ENCODE measurements at places on chromosomes 6 and 20.
A peak's percentile ranks its signal among the peaks of the same experiment; 100 is the strongest.

DNA sequence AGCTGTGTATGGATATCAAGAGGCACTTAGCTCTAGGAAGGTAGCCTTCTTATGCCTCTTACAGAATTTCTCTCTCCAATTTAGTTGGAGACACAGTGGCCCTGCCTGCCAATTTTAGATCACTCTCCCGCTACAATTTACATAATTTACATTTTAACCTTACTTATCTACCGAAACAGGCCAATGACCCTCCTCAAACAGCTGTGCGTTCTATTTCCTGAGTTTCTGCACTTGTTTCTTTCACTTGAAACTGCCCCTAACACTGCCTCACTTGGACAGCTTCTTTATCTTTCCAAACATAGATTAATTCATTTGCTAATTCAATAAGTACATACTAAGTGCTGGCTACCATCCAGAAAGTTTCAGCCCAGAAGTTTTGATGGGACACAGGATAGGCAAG lies 52.9 kb upstream of the HDDC2 start:
- no peak for DNase-seq

DNA sequence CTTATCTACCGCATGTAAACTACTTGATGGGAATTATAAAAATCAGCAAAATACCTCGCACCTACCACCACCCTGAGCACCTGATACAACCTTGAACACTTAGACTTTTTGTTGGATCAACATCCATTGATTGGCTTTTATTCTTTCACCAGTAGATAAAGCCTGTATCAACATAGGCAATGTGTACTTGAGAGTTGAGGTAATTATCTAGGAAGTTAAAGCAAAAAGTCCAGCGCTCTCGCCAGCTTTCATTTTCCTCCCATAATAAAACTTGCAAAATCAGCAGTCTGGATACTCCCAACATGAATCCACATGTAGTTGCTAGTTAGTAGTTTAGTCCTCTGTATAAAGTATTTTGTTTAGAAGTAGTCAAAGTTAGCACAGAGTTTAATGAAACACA lies 132.0 kb upstream of the PRDM1 start:
- no peak for DNase-seq

DNA sequence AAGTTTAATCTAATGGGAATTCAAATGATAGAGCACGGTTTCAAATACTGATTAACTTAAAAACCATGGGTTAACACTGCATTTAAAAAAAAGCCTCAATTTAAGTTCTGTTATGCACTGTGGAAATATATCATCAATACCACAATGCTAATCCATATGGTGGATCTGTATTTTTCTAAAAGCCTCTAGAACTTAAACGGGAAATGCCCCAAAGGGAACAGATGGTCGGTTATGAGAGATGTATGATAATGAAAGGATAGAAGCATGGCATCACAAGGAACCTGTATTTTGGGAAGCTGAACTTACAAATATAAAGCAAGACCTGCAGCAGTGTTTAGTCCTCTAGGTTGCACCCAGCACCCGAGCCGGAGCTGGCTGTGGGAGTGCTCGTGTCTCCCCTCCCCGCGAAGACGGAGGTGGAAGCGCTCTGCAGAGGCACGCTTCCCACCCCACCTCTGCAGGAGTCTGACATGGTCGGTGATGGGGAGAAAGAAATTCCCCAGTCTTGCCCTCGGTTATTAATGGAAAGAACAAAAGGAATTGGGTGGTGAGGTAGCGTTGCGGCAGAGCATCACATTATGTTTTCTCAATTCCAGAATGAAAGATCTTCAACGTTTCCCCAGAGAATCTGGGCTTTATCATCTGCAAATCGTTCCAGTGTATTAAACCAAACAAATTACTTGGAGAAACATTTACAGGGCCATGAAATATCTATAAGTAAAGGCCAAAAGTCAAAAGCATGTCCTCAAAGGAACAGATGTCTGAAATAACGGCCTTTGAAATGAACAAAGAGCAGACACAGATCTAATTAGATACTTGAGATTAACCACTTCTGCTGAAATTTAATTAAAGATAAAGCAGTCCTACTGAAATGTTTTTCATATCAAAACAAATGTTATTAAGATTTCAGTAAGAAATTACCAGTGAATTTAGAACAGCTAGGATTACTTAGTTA lies 103.1 kb upstream of the POPDC3 start:
- no peak for DNase-seq

- no peak for DNase-seq
Measured at GRCh38 chr6:51303338-51303737, 484.7 kb downstream of the TFAP2B start.

DNA sequence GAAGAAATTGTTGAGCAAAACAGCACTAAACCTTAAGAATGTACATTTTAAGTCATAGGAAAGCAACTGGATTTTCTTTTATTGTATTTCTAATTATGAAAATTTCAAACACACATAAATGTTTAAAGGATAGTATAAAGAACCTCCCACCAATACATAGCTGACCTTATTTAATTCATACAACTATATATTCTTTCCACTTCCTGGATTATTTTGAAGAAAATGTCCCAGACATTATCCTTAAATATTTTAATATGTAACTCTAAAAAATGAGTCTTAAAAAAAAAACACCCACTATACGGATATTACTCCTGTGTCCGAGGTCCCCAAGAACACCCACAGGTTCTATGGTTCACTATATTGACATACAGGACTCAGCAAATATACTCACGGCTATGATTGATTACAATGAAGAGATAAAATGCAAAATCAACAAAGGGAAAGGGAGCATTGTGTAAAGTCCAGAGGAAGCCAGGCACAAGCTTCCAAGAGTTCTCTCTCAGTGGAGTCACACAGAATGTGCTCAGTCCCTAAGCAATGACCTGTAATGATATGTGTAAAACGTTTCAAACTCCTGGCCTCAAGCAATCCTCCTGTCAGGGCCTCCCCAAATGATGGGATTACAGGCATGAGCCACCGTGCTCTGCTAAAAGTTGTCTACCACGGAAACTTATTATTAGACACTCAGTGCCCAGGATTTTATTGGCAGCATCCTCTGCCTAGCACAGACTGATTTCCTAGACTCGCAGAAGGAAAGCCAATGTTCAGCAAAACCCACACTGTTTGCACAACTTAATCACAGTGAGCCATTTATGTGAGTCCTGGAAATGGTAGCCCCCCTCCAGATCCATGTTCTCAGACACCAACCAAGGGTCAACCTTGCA lies 23.2 kb downstream of the GLYATL3 start:
- DNase-seq: no peak

GRCh38 chr6:67881706-67882065 lies 753.4 kb upstream of the ADGRB3 start:
- no peak for DNase-seq

DNA sequence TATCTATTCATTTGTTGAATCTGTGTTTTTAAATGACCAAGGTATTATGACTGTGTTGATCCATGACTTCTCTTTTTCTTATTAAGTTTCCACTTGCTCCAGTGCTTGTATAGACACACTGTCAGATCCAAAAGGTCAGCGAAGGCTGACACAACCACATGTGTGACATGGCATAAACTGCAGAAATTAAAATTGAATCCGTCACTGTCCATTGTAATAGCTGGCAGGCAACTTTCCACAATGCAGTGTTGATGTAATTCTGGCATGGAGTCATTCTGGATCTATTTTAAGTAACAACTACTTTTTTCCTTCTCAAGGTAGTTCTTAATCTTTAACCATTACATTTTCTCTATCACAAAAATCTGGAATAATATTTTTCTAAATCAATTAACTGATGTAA lies 145.3 kb downstream of the AIG1 start:
- DNase-seq: peak; percentile 13

- peak; percentile 96 for DNase-seq
Measured at GRCh38 chr20:38073307-38074071, 39.9 kb downstream of the RPRD1B start.
